ENCODE measurements at places on chromosomes 6 and 20.

- no peak for DNase-seq
These were observed 396.7 kb upstream of the JARID2 start for GRCh38 chr6:14849185-14849584.

- no peak for DNase-seq
These were observed 341.6 kb downstream of the QKI start for GRCh38 chr6:163756079-163756478.

- DNase-seq = no peak
These were observed 538.3 kb upstream of the BTBD3 start for GRCh38 chr20:11379257-11380011.

GRCh38 chr20:13995841-13996240 lies 525 bp downstream of the MACROD2 start:
- DNase-seq = no peak

GRCh38 chr6:3855866-3856265 lies 6.7 kb downstream of the FAM50B start:
- DNase-seq = no peak

- no peak for DNase-seq
These were observed 91.2 kb upstream of the SIRPA start for GRCh38 chr20:1803932-1804501.

DNA sequence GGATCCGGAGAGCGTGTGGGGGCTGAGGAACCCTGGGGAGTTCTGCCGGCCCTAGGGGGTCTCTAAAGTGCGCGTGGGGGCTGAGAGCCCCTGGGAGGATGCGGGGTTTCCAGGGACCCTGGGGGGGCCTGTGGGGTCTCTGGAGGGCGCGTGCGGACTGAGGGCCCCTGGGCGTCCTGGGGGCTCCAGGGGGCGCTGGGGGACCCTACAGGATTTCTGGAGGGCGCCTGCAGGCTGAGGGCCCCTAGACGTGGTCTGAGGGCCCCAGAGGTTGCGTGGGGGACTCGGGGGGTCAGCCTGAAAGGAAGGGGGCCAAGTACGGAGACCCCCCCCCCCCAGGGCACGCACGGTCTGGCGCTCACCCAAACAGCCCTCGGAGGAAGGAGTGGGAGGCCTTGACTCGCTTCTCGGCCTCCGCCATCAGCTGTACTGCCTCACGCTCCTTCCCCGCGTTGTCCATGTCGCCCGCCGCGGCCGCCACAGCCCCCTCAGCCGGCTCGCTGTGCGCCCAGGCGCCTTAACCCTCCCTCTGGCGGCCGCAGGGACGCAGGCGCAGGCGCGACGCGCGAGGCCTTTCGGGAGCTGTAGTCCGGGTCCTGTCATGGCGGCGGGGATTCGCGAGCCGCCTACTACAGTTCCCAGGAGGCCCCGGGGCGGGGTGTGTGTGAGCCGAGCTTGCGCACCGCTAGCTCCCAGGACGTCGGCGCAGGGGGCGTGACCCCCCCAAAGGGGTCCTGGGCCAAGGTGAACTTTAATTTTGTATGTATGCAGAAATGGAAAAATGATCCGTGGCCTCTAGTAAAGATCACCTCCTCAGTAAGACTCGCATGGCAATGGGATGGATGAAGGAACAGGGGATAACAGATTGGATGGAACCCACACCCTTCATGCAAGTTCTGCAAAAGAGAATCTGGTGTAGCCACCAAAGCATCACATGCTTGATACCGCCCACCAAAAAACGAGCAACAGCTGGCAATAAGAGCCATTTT lies at the start of gene NAPB:
Gene NAPB (minus strand): TSS at position 546 of the 989 bp plus-strand sequence. CDS start 86 bp downstream, at position 460.
- peak; percentile 83 for DNase-seq

DNA sequence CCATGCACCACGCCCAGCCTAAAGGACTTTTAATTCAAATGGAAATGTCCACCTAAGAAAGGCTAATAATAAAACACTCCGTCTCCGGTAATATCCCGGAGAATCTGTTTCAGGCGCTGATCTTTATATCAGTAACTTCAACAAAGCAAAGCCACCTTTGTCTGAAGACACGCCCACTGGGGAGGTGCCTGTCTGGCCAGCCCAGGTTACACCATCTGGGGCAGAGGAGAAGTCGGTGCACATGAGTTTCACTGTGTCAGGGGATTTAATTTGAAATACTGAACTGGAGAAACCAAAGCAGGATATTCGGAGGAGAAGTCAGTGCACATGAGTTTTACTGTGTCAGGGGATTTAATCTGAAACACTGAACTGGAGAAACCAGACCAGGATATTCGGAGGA lies 9.4 kb downstream of the SERPINB6 start:
- DNase-seq = no peak

GRCh38 chr20:35956616-35957015 lies 2.3 kb upstream of the SCAND1 start:
- no peak for DNase-seq

- no peak for DNase-seq
These were observed 25.0 kb upstream of the HMGCLL1 start for GRCh38 chr6:55604021-55604420.

DNA sequence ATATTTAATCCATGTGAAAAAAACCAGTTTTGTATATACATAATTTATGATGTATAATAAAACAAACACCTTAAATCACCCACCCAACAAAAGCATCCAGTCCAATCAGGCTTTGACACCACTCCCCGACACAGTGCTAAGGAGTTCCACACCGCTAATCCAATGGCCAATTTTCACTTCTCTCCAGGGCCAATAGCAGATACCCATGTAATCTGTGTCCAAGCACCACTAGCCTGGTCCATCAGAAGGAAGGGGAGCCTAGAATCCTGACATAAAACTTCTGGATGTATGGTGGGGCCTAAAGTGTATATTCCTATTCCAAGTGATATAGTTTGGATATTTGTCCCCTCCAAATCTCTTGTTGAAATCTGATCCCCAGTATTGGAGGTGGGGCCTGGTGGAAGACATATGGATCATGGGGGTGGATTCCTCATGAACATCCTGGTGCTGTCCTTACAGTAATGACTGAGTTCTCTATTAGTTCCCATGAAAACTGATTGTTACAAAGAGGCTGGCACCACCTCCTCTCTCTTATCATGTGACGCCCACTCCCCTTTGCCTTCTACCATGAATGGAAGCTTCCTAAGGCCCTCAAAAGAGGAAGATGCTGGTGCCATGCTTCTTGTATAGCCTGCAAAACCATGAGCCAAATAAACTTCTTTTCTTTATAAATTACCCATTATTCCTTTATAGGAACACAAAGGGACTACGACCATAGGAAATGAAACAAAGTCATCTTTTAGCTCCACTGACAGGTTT lies 20.8 kb downstream of the RALGAPA2 start:
- no peak for DNase-seq

DNA sequence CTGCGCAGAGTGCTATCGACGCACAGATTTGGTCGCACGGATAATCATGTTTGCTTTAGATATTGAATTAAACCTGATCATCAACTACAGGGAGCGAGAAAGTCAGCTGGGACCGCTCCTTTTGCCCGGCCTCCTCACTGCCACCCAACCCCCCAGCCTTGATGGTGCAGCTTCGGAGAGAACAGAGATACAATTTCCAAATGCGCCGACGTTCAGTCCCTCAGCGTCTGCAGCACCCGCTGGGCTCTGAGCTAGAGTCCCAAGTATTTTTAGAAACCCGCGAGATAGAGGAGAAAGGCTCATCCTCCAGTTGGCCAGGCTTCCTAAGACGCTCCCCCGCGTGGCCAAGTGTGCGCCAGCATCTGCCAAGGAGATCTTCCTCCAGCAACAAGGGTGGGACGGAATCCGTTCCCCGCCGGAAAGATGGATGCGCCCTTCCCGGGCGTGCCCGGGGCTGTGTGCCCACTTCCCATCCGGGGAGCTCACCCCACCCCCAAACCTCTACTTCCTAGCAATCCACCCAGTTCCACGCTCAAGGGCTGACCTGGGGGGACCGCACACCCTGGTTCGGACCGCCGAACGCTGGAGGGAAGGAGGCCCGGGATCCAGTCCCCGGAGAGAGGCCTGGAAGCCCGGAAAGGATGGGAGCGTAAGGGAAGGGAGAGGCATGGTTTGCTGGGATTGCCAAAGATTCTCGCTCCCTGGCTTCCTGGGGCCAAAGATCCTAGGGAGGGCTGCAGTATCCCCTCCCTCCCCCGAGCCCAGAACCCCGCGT lies 4.1 kb downstream of the NKX2-2 start:
- no peak for DNase-seq

DNA sequence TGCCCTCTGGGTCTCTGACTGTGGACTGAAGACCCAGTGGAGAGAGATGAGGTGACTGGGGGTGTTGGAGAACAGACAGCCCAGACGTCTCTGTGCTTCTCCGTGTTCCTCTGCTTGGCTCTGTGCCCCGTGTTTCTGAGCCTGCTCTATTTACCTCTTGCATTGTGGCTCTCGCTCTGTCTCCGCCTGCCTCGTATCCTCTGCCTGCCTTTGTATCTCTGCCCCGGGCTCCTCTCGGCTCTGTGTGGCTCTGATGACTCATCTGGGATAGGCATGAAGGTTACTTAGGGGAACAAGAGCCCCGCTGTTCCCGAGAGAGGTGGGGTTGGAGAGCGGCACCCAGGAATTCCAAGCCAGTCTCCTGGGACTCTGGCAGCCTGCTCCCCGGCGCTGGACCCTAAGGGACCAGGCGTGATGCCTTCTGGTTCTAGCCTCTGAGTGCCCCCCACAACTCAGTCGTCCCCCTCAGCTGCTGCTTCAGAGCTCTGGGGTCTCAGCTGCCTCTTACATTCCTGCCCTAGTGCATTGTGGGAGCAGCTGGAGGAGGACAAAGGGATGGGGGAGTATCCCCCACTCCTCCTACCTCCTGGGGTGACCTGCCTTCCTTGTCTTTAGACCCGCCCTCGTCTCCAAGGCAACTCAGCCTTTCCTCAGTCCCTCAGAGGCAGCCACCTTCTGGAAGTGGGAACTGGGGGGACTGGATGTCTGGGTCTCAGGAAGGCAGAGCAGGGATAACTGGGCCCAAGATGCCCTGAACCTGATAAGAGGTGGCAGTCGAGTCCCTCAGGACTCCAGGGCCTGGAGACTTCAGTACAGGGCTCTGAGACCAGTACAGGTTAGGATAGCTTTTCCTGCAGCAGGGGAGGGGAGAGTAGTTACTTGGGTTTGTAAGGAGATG lies 1.9 kb downstream of the DDR1 start:
- no peak for DNase-seq

GRCh38 chr6:167130008-167130677 lies 7.2 kb downstream of the CCR6 start:
- DNase-seq = no peak

GRCh38 chr6:30542915-30543314 lies 13.4 kb downstream of the GNL1 start:
- DNase-seq = no peak

DNA sequence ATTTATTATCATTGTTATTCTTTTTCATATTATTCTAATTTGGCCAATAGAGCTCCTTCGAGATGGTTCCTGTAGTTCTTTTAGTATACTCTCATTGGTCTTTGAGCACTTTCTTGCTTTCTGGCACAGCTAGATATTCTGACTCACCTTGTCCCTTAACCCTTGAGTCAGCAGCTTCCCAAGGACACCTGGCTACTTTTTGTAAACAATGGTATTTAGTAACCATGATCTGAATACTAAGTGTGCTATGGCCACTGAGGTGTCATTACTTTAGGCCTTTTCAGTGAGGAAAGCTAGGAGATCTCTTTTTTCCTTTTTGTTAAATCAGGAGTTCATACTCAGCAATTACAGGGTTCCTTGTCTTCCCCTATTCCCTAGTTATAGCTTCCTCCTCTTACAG lies 126.5 kb upstream of the CITED2 start:
- DNase-seq = no peak

GRCh38 chr6:25179051-25179778 lies 100.0 kb upstream of the CARMIL1 start:
- DNase-seq = no peak

GRCh38 chr6:124517339-124517738 lies 444.9 kb upstream of the RNF217 start:
- no peak for DNase-seq

- no peak for DNase-seq
These were observed 30.3 kb downstream of the ZNF318 start for GRCh38 chr6:43339168-43339567.
